ENCODE measurements at places on chromosomes 2 and 18.

DNA sequence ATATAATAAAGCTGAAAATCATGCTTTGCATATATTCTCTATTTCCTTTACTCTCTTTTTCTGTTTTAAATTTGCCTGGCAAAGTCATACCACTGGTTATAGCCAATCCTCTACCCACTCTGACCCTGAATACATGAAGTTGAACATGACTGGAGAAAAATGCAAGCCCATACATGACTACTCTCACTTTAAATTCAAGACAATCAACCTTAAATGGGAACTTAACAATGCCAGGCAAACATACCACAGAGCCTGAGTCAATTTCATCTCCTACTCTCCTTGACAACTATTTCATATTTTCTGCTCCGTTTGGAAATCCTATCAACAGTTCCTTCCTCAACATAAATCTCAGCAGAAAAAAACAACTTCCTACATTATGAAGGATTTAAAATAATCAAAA lies 22.6 kb downstream of the RAD51AP2 start:
- DNase-seq = no peak

DNA sequence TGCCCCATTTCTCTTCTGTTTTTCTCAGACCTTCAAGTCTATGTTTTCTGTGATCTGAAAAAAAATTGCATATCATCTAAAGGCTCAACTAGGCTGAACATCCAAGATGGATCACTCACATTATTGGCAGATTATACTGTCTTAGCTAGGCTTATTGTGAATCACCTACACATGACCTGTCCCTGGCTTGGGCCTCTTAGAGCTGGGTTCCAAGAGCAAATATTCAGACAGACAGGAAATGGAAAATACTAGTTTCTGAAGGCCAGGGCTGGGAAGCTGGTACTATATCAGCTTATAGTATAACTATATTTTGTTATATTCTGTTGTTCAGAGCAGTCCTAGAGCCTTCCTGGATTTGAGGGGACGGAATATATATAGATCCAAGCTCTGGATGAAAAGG lies 90.3 kb downstream of the PIK3C3 start:
- no peak for DNase-seq

- DNase-seq = no peak
These were observed 180.3 kb upstream of the TACR1 start for GRCh38 chr2:75379476-75380210.

GRCh38 chr2:144583741-144584453 lies 64.0 kb upstream of the ZEB2 start:
- peak; percentile 89 for DNase-seq

GRCh38 chr2:167944825-167945659 lies 302.4 kb downstream of the STK39 start:
- peak; percentile 32 for DNase-seq

DNA sequence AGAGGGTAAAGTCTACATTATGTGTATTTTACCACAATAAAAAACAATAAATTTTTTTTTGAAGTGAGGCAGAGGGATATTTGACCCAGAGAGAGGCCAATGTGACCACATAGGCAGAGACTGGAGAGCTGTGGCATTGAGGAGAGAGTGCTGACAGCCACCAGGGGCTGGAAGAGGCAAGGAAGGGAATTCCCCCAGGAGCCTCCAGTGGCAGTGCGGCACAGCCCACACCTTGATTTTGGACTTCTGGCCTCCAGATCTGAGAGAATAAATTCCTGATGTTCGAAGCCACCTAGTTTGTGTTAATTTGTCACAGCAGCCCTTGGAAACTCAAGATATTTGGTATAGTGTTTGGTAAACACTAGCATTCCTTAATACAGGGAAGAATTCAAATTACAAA lies 22.7 kb downstream of the ANKRD29 start:
- no peak for DNase-seq

- DNase-seq = no peak
These were observed 57.6 kb downstream of the MTCL1 start for GRCh38 chr18:8762968-8763367.

- no peak for DNase-seq
These were observed 359.8 kb upstream of the SETBP1 start for GRCh38 chr18:44320619-44321460.

GRCh38 chr2:227260041-227260440 lies 65.0 kb upstream of the MFF start:
- no peak for DNase-seq

- DNase-seq = no peak
These were observed 204.9 kb downstream of the FAM210A start for GRCh38 chr18:13521418-13521817.

- no peak for DNase-seq
These were observed 247.1 kb downstream of the ANAPC1 start for GRCh38 chr2:111636905-111637304.

DNA sequence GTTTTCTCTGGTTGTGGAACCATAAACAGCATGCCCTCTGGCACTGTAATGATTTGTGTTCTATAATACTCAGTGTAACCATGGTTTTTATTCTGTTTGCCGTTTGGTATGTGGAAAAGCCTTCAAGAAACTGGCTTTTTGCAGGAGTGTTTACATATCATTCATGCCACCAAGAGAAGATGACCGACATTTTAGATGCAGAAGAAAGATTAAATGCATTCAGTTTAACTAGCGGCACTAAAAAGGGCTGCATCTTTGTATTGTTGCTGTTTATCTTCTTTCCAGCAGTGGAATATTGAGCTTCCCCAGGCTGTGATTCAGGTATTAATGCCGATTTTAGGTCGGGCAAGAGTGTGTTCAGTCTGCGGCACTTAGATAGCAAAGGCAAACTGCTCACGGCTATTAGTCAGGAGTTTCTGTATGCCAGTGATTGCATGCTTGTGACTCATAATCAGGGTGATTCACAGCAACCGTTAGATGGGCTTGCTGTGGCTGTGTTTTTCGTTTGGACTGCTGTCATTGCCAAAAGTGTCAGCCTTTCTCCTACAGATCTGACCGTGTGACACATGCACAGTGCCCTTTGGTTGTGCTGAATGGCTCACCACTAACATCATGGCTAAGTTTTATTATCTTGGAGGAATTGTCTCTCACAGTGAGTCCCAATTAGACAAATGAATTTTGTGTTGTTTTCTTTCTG lies 479.7 kb downstream of the PARD3B start:
- DNase-seq = peak; percentile 93
